ENCODE measurements at places on chromosomes 16 and 17.

- DNase-seq = peak; percentile 87
Observed at GRCh38 chr16:84511180-84511800, 6.8 kb upstream of the MEAK7 start.

DNA sequence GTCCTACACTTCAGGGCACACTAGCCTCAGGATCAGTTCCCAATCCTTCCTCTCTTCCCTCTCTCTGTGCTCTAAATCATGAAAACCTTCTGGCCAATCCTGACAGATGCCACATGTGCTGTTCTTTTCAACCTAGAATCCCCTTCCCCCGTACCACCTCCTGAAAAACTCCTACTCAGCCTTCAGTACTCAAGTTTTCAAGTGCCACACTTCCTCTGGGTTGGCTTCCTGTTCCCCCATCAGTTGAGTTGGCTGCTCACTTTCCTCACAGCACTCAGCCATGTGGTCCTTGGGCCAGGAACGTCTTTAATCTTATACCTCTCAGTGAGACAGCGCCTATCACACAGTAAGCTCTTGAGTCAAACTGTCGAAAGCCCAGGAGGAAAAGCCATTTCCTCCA lies 3.3 kb downstream of the ASPHD1 start:
- no peak for DNase-seq

GRCh38 chr17:71855010-71855409 lies 265.8 kb upstream of the SOX9 start:
- DNase-seq = no peak

GRCh38 chr16:82384017-82384416 lies 214.0 kb upstream of the MPHOSPH6 start:
- DNase-seq = peak; percentile 40

DNA sequence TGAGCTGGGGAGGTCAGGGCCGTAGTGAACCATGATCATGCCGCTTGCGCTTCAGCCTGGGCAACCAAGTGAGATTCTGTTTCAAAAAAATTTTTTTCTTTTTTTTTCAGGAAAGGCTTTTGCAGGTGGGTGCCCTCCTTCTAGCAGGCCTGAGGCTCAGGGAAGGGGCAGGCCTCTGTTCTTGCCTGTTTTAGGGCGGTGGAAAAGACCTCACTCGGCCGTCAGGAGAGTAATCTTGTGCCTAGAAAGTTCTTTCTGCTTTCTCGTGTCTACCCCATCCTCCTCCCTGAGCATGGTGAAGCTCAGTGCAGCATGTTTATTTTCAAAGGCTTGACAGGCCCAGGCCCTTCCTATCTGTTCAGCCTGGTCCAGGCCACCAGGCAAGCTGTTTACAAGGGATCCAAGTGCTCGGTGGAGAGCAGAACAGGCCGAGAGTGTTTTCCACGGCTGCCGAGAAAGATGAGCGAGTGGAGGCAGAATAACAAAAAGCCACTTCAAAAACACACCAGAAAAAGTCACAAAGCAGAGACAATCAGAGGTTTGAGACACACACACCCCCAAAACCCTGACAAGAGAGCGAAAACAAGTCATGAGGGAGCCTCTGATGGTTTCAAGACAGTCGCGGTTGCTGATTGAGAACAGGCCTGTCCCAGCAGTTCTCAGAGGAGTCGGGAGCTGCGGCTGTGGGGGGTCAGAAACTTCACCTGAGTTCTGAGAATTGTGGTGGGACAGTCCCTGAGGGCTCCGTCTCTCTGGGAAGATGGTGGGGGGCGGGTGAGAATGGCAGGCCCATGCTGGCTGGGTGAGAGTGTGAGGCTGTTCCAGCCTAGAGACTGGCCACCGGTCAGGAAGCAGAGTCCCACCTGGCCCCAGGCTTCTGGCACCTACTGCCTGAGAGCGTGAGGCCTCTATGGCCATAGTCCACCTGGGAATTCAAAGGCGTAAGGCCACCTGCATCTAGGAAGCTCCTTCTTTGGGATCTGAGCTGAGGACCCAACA lies 37.5 kb upstream of the CCR7 start:
- DNase-seq = no peak

GRCh38 chr17:50304781-50305404 lies 30.6 kb downstream of the TMEM92 start:
- no peak for DNase-seq

DNA sequence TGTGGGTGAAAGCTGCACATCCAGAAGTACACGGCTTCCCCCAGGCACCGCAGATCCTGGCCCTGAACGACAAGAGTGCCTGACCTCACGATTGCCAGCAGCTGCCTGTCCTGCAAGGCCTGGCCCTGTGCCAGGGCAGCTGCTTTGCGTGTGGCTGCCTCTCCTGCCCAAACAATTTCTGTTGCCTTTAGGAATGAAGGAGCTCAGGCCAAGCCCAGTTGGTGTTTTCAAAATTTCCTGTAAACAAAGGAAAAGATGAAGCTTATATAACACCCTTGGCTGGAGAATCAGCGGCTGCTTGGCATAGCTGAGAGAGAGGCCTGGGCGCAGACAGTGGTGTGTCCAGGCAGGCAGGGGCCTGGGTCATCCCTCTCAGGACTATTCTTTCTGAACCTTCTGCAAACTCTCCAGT lies 11.7 kb upstream of the SLC47A2 start:
- DNase-seq = peak; percentile 95

- no peak for DNase-seq
Observed at GRCh38 chr16:89347807-89348206, 130.3 kb downstream of the ZNF778 start.

DNA sequence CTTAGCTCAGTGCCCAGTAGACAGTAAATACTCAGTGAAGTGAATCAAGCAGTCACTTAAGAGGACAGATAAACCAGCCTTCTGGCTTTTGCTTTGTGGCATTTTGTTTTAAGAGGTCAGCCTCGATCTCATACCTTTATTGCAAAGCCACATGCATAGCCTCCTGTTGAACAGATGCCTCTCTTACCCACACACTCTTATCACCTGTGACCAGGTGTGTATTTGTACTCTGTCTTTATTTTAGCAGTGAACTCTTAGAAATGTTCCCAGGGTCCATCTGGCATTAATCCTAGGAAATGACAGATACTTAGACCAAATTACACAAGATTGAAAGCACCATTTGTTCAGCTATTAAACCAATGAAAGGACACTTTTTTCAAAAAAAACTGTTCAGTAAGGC lies 1426.5 kb downstream of the CDH11 start:
- peak; percentile 25 for DNase-seq

DNA sequence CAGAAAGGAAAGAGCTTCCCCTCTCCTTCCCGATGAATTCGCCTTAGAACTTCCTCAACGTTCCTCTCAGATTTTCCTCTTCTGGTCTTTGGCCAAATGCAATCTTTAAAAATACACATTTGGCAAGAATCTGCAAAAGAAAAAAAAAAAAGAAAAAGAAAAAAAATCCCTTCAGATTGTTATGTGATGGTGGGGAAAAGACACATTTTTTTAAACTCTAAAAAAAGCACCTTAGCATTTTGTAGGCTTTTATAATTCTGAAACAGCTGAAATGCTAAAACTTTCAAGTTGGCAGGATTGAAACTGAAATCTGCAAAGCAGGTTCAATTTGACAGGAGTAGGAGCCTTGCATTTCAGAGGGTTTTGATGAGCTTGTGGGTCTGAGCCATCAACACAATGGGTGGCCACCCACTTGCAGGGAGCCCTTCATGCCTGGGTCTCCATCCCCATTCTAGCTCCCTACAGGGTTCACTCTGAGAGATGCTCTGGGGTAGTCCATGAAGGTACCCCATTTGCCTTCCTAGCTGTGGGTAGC lies 33.1 kb downstream of the CACNG3 start:
- DNase-seq = no peak

- DNase-seq = peak; percentile 42
Observed at GRCh38 chr16:57955572-57956188, 15.2 kb downstream of the CNGB1 start.

GRCh38 chr17:44769230-44769629 lies 10.4 kb downstream of the ADAM11 start:
- no peak for DNase-seq

DNA sequence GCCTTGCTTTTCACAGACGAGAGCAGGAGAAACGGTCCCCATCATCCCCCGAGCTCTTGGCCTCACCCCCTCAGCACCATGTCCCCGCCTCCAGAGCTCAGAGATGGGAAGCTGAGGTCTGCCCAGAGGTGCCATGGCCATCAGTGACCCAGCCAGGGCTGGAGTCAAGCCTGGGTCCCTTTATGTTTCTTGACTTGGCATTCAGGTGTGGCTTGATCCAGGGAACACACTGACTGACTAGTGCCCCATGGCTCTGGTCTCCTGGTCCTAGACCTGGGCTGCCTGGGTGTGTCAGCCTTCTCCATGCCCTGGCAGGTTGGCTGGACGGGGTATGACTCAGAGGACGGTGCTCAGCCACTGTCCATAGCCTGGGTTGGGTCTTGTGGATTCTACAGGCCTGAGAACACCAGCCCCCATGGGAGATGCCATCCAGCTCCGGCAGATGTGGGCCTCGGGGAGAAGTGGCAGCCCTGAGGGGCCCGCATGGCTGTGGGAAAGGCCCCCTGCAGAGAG lies 54.2 kb downstream of the ZFPM1 start:
- no peak for DNase-seq

DNA sequence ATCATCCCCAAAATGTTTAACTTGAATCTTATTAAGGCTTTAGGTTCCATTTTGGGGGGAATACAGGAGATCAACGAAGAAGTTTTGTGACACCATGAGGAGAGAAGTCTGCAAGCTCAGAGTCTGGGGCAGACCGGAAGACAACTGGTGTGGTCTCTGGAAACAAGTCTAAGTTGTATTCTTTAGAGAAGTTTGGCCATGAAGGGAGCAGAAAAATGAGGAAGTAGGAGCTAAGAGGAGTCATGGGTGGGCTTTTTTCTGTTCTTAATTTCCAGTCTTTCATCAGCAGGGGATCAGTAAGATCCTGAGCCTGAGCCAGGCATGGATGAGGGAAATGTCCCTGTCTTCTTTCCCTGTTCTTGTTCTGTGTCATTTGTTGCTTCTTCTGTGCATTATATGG lies 35.8 kb upstream of the NF1 start:
- DNase-seq = no peak

DNA sequence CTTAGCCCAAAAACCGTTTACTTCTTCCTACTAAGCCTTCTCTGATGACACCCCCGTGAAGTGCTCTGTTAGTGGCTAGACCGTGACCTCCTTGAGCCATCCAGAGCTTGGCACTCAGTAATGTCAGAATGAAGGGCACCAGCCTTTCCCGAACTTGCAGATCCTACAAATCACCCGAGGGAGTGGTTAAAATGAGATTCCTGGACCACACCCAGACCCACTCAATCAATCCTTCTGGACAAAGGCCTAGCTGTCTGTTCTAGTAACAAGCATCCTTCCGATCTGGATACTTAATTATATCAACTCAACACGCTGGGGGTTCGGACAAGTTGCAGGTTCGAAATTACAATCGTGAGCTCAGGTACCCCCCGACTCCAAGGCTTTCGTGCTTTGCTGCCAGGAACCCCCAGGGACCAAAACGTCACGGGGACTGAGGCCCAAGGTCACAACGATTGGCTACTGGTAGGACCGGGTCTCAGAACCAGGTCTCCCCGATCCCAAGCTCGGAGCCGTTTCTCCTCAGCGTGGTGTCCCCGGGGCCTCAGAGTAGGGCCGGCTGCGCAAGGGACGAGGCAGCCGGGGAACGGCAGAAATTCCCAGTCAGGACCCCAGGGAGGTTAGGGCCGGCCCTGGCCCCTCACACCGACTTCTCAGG lies 527 bp downstream of the CIAPIN1 start:
- DNase-seq = peak; percentile 60

- no peak for DNase-seq
Observed at GRCh38 chr16:16850274-16850673, 471.3 kb downstream of the NPIPA7 start.

GRCh38 chr16:84913315-84913714 lies 93.5 kb downstream of the CRISPLD2 start:
- peak; percentile 70 for DNase-seq

DNA sequence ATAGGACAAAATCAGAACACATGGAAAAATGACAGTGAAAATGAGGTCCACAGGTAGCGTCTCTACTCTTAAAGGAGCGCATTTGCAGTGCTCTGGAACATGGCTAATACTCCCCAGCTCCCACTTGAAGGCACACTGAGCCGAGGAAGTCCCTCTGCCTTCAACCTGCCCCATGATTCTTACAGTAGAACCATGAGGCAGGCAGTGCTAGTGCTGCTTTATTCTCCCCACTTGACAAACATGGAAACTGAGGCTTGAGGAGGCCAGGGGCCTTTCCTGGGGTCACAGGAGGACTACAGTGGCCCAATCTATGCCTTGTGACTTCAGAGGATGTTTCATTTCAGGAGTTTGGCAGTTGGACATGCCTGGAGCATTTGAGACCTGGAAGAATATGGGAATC lies 244.1 kb upstream of the MAF start:
- no peak for DNase-seq

Measured in DMS53 (cell line).